ENCODE measurements at places on chromosomes 12 and 14.
A peak's percentile ranks its signal among the peaks of the same experiment; 100 is the strongest.

DNA sequence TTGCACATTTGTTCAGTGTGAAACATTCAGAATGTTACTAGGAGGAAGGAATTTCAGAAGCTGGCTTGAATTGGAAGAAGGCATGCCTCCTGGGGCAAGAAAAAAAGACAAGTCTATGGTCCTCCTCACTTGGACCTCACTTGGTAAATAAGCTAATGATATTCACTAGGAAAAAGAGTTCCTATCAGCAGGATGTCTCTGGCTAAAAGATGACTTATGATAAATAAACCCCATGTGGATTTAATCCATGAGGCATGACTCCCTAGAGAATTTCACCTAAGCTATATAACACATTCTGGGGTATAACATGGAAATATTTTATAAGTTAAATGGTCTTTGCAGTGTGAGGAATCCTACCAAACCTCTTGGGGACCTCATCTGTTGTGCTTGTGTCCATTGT, 199.9 kb downstream of the LRIG3 start:
- no peak for DNase-seq

DNA sequence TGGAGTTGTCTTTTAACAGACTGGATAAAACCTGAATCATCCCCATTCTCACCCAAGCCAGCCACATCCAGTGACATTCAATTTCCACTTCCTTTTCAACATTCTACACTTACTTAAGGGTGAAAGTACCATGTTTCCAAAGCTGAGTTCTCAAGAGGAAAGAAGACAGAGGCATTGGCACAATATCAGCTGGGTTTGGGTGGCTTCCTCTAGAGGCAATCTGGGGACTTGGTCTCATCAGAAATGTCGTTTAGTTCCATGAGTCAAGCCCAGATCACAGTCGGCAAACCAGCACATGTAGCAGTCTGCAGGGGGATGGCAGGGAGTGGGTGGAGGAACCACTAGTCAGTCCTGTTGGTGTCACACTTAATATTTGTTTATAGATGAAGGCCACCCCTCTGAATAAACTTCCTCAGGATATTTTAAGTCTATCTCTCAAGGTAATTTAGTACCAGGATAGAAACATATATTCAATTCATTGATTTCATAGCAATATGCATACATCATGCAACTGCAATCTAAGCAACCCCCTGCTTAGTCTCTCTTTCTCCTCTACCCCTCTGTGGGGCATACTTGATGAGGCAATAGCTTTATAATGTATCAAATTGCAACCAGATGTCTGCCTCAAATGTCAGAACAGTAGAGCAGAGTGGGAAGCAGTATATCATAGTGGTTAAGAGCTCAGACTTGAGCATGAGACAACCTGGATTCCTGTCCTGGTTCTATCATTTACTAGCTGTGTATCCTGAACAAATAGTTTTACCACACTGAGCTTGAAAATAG, 3.0 kb downstream of the SRRM4 start:
- peak; percentile 91 for DNase-seq

- no peak for DNase-seq
These were observed 18.6 kb downstream of the FAIM2 start for GRCh38 chr12:49885118-49885517.

DNA sequence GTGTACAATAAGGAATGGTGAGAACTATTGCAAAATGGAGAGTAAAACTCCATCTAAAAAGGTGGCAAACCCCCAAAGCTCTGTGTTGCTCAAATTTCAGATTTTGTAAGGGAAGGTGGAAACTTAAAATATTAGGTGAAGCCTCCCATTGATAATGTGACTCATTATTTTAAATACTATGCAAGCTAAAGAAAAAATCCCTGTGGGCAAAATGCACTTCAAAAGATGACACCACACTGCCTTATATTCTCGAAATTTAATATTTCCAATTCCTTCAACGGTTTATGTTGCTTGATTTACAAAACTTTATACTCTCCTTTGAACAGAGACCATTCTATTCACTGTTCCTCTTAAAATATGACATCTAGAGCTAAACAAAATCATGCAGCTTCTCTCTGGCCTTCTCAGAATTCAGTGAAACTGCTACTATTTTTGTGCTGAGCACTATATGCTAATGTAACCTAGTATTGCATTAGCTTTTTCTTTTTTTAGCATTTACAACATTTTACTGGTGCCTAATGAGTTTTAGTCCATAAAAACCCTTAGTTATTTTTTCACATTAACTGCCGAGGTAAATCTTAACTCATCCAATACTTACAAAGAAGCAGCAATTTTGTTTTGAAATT, 297.7 kb downstream of the SYT1 start:
- no peak for DNase-seq

GRCh38 chr14:20624495-20625070, 16.9 kb downstream of the OR6S1 start:
- DNase-seq = no peak

DNA sequence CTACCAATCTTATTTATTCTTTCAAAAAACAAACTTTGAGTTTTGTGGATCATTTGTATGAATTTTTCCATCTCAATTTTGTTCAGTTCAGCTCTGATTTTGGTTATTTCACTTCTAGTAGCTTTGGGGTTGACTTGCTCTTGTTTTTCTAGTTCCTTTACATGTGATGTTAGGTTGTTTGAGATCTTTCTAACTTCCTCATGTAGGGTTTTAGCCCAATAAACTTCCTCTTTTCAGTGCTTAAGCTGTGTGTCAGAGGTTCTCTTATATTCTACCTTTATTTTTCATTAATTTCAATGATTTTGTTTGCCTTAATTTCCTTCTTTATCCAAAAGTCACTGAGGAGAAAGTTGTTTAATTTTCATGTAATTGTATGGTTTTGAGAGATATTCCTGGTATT, 860.4 kb upstream of the FBXO33 start:
- DNase-seq = no peak

DNA sequence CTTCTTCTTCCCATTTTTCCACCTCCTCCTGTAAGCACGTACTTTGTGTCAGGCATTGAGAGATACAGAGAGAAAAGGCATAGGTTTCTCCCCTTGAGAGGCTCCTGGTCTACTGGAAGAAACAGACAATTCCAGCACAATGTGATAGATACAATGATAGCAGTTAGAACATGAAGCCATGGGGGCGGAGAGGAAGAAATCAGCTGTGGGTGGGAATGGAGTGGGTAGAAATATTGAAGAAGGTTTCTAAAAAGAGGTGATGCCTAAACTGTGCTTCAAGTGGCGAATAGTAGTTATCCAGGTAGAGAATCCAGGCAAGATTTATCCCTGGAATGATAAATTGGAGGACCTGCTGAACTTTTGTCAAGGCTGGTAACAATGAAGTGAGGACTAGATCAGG, 528.8 kb downstream of the NRXN3 start:
- DNase-seq = no peak

- DNase-seq = no peak
These were observed 156.4 kb downstream of the PLCZ1 start for GRCh38 chr12:18581232-18581962.

DNA sequence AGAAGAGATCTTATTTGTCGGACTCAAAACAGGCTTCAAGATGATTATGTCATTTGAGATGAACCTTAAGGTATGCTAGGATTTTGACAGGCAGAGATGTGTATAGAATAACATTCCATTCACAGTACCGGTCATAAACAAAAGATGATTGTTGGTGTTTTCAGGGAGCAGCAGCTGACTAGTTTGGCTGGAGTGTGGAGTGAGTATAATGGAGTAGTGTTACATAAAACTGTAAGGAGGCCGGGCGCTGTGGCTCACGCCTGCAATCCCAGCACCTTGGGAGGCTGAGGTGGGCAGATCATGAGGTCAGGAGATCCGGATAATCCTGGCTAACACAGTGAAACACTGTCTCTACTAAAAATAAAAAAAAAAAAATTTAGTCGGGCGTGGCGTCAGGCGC, 23.9 kb downstream of the SERPINA10 start:
- DNase-seq = no peak

- DNase-seq = no peak
These were observed 112.1 kb downstream of the MON2 start for GRCh38 chr12:62578726-62579125.

- no peak for DNase-seq
These were observed 52.5 kb upstream of the RIN3 start for GRCh38 chr14:92460916-92461579.

GRCh38 chr14:31241450-31242114, 34.0 kb upstream of the HECTD1 start:
- no peak for DNase-seq

DNA sequence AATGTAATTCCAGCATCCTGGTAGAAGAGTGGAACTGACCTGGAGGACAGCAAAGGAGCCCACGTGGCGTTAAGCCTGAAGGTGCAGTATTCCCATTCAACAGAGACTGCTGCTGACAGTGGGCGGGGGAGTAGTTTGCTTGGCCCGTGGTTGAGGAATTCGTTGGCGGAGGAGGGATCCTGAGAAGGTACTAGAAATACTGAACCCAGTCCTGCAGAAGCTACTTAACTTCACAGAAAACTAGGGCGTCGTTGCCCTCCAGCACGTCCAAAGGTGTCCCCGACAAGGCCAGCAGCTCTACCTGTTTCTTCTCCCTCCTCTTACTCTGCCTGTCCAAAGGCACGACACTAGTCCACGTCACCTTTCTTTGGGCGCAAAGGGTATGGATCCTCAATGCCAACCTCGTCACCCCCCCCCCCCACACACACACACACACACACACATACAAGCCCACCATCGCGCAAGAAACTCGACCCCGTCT, 303 bp downstream of the PUS7L start:
- DNase-seq = peak; percentile 38

- no peak for DNase-seq
These were observed 39.2 kb upstream of the CD163 start for GRCh38 chr12:7542813-7543212.

DNA sequence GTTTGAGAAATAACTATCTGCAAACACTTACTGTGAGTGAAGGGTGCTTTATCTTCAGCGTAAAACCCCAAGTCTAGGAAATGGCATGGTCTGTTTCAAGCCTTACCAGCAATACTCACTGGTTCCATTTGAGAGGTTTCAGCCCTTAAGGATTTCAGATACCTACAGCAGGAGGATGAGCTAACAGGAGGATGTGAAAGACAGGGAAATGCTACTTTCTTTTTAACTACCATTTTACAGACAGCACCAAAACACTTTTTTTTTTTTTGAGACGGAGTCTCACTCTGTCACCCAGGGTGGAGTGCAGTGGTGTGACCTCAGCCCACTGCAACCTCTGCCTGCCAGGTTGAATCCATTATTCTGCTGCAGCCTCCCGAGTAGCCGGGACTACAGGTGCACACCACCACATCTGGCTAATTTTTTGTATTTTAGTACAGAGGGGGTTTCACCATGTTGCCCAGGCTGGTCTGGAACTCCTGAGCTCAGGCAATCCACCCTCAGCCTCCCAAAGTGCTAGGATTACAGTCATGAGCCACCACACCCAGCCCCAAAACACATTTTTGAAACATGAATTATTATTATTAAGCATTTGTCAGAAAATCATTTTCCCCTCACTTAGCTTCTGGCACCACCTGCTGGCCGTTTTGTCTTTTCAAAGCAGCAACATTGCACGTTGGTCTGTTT, 4.6 kb downstream of the MTRFR start:
- DNase-seq = peak; percentile 78

DNA sequence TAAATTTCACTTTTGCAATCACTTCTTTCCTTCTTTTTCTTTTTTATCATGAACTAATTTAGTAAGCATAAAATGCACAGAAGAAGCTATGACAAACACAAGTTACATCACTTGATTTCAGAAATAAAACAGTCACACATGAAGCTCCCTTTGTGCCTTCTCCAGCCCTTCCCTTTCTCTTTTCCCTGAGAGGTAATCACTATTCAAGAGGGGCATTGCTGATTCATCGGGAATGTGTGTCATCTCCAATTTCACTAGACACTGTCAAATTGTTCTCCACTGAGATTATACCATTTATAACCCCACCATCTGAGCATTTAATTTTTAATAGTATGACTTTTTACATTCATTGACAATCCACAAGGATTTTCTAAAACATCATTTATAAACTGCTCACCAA, 91.6 kb upstream of the PTPRQ start:
- no peak for DNase-seq

DNA sequence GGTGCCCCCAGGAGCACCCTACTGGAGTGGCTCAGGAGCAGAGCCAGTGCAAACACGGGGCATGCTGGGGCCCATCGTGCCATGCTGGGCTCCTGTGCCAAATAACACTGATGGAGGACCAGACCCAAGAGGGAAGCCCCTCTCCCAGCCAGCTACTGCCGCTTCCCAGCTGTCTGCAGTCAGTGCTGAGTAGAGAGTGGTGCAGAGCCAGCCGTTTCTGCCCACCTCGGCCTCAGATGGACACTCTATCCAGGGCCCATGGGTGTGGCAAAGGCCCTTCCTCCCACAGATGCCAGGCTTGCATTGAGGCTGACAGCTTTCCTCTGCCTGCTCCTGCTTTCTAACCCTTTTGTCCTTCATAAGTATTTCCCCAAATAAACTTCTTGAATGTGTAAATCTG, 13.2 kb downstream of the CLBA1 start:
- DNase-seq = no peak

GRCh38 chr14:102908766-102909455, 13.6 kb upstream of the AMN start:
- no peak for DNase-seq

- DNase-seq = no peak
These were observed 79.5 kb upstream of the MIS18BP1 start for GRCh38 chr14:45332360-45332988.

DNA sequence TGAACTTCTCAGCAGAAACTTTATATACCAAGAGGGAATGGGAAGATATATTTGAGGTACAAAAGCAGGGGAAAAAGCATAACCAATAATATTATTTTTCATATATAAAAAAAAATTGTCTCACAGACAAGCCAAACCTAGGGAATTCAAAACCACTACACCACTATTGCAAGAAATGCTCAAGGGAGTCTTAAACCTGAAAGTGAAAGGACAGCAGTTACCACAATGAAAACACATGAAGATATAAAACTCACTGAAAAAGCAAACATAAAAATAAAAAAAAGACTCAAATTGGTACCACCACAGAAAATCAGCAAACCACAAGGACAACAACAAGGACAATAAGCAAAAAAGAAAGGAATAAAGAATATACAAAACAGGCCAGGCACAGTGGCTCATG, 131.9 kb downstream of the CEP128 start:
- DNase-seq = no peak

- DNase-seq = peak; percentile 55
These were observed 209.8 kb upstream of the NUDT4 start for GRCh38 chr12:93167841-93168492.

Measured in brain (organoid and tissue), 16 donors.